ENCODE measurements at places on chromosomes 16 and 17. TPM values are rescaled to one million over a fixed set of nuclear protein-coding genes. Genes with fewer than 3 reads are reported as not detected.

The PRSS53 gene
- 0.65 TPM for total RNA-seq

The LGALS9B gene
- 2.5 TPM for total RNA-seq

The SOX9 gene
- total RNA-seq: 11.1 TPM

The SLC7A5 gene
- 243 TPM for total RNA-seq

The SMIM22 gene
- 5.2 TPM for total RNA-seq

The SPATA32 gene
- not detected for total RNA-seq
